ENCODE measurements at places on chromosomes 5 and 9.

DNA sequence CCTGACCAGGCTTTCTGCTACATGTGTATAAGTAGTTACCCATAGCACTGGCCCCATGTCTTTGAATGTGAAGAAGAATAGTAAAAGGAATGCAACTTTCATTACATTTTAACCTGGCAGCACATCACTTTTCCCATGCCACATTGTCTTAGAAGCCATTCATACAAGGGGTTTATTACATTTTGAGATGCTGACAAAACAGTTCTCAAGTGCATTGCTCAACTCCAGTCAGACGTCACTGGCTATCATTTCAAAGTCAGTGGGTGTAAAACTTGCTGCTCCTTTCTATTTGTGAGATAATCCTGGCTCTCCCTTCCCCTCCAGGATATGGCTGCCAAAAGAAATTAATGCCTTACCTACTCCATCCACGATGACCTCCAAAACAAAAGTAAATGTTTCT lies 97.0 kb upstream of the VCAN start:
- no peak for DNase-seq

DNA sequence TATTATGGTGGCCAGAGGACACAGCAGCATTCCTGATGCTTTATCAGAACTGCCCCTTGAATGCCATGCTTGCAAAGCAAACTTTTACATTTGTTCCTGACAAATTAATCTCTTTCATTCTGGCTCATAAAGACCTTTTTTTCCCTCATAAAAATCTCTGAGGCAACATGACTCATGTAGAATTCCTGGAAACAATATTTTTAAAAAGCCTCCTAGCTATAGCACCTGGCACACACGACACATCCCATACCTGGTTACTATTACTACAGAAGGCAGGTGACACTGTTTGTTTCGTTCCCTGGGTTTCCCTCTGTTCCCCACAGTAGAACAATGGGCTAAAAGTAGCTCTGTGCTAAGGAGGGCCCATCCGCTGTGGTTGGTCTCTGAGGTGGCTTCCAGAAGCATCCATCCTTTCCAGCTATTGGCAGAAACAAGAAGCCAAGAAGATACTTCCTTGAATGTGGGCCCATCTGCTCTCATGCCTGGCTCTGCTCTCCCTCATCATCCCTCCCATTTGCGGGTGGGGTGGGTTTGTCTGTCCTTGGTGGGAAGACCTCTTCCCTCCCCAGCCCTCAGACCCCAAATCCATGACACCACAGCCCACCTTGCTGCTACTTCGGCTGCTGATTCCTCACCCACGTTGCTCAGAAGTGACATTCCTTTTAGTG lies 59.1 kb downstream of the GALNT12 start:
- DNase-seq, result no peak

DNA sequence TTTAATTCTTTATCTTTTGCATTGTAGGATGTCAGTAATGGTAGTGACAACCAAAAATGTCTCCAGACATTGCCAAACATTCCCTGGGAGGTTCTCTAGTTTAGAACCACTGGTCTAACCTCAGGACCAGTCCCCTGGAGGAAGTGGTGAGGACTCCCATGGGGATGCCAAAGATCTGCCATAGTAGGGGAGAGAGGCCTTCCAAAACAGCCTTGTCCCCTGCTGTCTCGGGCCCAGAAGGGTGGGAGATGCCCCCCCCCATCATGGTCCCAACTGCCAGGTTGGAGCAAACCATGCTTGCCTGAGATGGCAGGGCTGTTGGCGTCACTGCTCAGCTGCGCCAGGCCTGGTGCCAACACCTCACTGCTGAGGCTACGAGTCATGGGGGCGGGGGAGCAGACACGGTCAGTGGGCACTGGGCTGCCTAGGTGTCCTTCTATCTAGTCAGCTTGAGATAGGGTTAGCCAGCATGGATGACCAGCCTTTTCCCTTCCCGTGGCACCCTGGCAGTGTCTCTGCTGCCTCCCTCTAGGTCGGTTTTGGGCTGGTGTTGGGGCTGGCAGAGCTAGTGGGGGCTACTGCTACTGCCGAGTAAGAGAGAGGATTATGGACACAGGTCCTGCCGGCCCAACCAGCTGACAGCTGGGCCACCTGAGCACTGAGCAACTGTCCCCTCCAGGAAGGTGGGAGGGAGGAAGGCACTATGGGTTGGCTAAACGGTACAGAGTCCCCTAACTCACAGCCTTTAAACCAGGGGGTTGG lies 8.3 kb upstream of the CXXC5 start:
- DNase-seq, result no peak

DNA sequence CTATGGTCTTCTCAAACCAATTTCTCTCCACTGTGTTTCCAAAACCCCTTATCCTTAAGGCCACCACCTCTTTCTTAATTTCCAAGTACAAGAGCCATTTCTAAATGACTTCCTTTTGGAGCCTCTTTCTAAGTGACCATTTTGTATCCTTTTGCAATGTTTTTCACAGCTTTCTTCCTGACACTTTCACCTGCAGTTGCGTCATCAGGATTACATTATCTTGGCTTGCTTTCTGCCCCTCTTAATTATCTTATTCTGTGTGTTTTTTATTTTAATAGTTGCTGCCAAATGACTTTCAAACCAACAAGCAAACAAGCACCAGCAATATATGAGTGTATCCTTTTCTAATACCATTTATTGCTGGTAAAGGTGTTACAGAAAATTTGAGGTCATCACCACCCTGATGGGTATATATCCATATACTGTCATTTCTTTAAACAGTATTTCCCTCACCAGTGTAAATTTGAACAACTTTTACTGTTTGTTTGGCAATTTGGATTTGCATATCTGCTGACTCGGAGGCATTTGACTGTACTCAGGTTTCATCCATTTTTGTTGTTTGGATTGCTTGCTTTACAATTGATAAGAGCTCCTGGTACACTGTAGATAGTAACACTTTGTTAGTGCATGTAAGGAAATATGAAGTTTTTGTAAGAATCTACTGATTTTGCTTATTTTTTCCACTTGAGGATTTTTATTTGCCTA lies 5.4 kb upstream of the ANXA1 start:
- no peak for DNase-seq

DNA sequence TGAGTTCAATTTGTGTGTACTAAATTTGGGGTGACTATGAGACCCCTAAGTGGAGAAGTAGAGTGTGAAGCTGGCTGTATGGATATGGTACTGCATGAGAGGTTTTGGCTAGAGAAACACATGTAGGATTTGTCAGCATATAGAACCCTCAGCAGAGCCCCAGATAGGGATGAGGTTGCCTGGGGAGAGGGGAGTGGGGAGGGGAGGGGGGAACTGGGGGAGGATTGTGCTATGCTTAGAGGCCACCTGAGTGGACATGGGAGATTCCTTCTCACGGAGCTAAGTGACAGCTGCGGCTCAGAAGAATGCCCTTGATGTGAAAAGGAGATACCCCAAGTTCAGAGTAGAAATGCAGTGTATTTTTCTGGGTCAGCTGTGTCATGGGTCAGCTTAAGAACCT lies 11.2 kb downstream of the SLC22A5 start:
- DNase-seq, result no peak

DNA sequence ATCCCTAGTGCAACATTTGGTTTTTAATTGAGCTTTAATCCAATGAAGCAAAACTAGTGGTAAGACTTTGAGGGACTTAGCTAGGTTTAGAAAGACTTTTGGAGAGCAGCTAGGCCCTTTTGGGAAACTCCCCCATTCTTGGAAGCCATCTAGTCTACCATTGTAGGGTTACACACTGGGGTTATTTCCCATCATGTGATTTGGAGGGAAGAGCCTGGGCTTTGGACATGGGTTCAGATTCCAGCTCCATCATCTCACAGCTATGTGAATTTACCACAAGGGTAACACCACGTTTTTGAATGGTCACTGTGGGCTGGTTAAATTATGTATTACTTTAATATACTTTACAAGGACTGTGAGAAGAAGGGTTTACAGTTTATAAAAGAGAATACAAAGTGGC lies 18.3 kb upstream of the TNFSF15 start:
- no peak for DNase-seq

GRCh38 chr5:56262279-56262678 lies 29.1 kb upstream of the ANKRD55 start:
- DNase-seq, result no peak

GRCh38 chr9:89668216-89668865 lies 63.5 kb downstream of the GADD45G start:
- no peak for DNase-seq

- no peak for DNase-seq
These were observed 166.0 kb downstream of the ROR2 start for GRCh38 chr9:91783876-91784672.

DNA sequence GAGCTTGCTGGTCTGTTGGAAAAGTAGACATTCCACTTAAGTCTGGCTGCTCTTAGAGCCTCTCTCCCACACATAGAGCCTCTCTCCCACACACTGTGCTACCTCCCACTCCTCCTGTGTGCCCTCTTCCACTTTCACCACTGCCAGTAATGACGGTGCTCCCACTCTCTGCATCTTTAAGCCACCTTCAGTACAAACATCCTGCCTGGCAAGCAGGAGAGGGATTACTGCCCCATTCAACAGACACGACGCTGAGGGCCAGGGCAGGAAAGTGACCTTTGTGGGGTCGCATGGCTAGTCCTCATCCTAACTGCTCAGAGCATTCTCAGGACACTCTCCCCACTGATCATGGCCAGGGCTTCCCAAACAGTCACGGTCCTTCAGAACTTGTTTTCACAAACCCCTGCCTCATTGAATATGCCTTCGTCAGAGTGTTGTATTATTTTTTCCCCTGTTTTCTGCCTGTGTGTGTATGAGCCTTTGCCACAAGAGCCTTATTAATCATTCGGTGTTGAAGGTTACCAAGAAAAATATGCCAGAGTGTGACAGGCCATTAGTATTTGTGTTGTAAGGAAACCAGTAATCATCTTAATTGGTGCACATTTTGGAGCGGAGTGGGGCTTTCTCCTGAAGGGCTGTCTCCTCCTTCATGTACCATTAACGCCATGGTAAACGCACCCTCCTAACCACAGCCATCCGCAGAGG lies 87.1 kb upstream of the SAP30L start:
- no peak for DNase-seq

DNA sequence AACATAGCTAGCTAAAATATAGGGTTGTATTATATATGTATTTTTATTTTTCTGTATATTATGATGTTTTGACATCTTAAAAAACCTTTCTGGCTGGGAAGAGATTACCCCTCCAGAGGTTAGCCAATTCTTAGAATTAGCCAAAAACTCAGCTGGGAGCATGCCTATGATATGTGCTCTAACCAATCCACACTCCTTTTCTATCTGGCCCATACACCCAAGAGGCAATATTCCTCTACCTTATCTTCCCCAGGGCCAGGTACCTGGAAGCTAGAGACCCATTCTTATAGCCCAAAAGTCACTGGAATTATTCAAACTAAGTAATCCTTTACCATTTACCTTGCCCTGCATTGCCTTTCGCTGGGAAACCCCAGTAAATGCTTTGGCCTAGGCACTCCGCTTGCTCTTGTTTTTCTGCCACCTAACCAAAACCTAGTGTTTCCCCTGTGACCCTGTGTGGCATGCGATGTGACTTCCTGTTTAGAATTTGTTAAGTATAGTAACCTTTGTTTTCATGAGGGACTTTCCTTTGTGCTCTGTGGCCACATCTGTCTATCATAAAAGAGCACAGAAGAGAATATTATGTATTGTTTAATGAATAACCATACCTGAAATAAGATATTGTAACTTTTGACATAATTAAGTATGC lies 37.4 kb downstream of the CSNK1G3 start:
- DNase-seq, result peak; percentile 8

DNA sequence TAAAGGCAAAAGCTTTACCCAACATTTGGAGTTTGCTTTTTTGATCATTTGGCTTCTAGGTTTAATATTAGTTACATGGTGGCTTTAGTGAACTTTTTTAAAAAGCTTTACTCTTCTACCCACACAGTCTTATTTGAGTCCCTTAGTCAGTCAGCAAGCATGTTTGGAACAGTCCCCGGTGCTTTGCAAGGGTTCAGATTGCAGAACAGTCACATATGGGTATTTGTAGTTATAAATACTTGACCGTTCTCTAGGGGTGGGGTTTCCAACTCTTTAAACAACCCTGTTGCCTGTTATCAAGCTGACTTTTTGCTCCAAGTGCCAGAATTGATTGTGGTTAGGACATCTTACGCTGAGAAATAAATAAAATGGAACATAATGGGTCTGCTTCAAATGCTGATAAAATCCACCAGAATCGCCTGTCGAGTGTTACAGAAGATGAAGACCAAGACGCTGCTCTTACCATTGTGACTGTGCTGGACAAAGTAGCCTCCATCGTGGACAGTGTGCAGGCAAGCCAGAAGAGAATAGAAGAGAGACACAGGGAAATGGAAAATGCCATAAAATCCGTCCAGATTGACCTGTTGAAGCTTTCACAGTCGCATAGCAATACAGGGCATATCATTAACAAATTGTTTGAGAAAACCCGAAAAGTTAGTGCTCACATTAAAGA lies at the start of gene CAVIN4:
TSS of gene CAVIN4 (plus strand) at position 304 of the 673 bp plus-strand sequence. CDS start at position 369, 65 bp downstream.
- DNase-seq, result no peak

- no peak for DNase-seq
These were observed 1619.6 kb upstream of the WWC1 start for GRCh38 chr5:166671811-166672210.

DNA sequence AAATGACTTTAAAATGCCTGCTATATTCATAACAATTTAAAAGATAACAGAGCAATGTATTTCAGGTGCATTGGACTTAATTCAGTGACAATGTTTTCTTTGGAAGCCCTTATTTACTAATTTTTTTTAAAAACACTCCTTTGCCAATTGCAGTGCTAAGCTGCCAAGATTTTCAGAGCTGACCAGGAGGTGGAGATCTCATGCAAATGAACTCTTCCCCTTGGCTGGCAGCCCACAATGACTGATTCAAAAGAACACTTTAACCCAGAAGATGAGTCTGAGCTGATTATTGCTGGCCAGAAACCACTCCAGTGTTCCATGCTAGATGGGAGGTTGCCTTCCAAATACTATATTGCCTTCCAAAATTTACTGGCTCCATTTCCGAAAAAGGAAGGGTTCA lies 128.3 kb upstream of the CCNH start:
- no peak for DNase-seq

DNA sequence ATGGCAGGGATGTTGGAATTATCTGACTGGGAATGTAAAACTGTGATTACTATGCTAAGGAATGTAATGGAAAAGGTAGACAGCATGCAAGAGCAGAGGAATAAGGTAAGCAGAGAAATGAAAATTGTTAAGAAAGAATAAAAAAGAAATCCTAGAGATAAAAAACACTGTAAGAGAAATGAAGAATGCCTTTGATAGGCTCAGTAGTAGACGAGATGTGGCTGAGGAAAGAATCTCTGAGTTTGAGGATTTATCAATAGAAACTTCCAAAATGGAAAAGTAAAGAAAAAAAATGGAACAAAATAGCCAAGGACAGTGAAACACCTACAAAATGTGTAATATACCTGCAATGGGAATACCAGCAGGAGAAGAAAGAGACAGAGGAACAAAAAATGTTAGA lies 468.5 kb upstream of the PIK3R1 start:
- no peak for DNase-seq

GRCh38 chr5:55855509-55855908 lies 4.4 kb downstream of the IL31RA start:
- no peak for DNase-seq

DNA sequence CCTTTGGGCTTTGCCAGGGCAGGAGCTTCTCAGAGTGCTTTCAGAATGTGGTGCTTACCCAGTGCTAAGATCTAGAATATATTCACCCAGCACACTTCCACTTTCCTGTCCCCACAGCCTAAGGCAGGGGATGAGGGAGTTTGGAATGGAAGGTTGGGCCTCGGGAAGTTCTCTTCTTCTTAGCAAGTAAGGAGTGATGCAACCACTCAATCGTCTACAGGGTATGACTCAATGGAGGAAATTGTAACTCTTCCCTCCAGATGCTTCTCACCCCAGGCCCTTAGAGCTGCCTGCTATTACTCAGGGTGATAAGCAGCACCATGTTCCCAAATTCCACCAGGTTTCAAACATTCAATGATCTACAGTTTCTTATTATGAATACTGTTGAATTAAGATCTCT lies 30.8 kb upstream of the AGGF1 start:
- DNase-seq, result no peak

All from GM18507 (cell line).